DMS79 (cell line): ENCODE measurements at places on chromosomes 3 and 15.

- no peak for DNase-seq
These were observed 94.0 kb upstream of the LRRN1 start for GRCh38 chr3:3705090-3705775.

DNA sequence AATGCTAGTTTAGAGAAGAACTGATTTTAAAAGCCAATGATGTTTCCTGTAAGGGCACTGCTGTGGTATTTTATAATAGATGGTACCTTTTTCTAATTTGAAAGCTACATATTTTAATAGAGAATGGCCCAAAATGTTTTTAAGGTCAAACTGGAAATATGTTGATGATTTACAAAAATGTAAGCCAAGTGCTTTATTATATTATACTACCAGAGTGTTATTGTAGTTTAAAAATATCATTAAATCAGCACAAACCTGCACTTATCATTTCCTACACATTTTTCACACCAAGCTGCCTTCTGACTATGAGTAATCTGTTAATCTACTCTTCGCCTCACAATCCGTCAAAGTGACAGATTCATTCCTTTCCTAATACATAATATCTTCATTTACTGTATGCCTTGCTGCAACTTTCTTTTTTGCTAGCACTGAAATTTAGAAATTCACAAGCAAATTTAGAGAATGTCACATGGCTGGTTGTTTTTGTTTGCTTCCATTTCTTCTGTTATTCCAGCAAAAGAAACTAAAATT lies 126.4 kb upstream of the FAM3D start:
- DNase-seq, result no peak

DNA sequence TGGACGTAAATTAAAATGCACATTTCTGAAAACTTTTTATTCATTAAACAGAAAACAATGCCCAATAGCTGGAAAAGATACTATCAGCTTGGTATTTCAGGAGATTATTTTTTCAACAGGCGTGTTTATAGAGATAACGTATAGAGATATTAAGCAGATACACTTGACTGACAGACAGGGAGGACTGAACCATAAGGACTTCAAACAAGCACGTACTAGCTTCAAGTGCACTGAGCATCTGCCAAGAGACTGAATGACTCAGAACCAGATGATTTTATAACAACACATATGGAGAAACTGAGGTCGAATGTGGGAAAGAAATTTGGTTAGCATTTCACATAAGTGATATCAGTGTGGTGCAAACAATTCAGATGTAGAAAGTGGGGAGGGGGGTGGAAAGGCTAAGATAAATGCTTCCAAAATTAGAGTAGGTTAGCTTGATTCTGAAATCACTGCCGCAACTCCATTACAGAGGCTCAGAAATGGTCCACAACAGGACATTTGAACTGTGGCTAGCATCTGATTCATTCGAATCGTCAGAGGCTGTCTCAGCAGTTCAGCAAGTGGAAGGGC lies 103.5 kb downstream of the SEMA6D start:
- DNase-seq, result no peak

- no peak for DNase-seq
These were observed 78.1 kb upstream of the LMOD3 start for GRCh38 chr3:69200384-69201068.
